ENCODE measurements at places on chromosomes 3 and 15. TPM values are rescaled to one million over a fixed set of nuclear protein-coding genes. Genes with fewer than 3 reads are reported as not detected.

GRCh38 chr3:170355738-170356595, 1.5 kb upstream of the SKIL start:
- DNase-seq = peak; percentile 56

The SHQ1 gene
- 21.5 TPM for total RNA-seq

GRCh38 chr15:38696790-38697495, 132.3 kb upstream of the RASGRP1 start:
- no peak for DNase-seq

The GAP43 gene
- 2.1 TPM for total RNA-seq

GRCh38 chr15:48940508-48940907, 23.2 kb downstream of the SHC4 start:
- no peak for DNase-seq

DNA sequence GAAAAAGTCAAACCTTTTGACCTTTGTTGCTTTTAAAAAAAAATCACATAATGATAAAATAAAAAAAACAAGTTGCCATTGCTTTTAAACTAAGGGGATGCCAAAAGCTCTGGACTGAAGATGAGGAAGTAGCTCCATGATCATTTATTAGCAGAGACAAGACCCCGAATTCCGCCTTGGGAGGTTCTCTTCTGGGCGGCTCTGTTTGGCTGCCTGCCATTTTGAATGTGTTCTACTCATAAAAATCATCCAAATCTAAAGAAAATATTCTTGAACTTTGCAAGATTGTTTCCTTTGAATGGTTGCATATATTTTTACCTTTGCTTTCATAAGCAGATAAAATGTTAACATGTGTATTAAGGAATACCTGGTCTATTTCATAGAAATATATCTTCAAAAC, 63.8 kb downstream of the NCEH1 start:
- DNase-seq = no peak

Data from left colon (tissue), 2 donors.